ENCODE measurements at places on chromosomes 3 and 15. TPM values are rescaled to one million over a fixed set of nuclear protein-coding genes. Genes with fewer than 3 reads are reported as not detected.

- no peak for DNase-seq
Observed at GRCh38 chr3:127367593-127367992, 79.7 kb upstream of the PRR20G start.

The TMIE gene
- total RNA-seq = 1.2 TPM

DNA sequence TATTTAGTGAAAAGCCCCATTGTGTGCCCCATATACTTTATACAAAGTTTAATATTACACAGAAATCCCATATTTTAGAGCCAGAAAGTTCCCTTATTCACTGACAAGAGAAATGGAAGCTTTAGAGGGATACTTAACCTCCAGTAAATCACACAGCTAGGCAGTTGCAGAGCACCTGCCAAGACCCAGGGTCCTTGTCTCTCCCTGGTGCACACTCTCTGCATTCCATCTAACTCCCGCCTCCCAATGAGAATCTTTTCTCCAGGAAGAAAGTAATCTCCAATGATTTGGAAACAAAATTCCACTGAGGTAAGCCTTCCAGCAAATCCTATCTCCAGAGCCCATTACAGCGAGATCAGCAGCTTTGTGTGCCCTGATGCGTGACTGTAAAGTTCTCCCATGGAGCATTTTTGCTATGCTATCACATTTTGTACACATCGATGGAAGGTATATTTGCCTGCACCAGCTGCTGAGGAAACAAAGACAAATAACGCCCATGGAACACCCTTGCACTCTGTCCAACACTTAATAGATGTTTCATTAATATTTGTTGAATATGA, 41.4 kb downstream of the ULK4 start:
- DNase-seq = no peak

The ARPP21 gene
- not detected for total RNA-seq

DNA sequence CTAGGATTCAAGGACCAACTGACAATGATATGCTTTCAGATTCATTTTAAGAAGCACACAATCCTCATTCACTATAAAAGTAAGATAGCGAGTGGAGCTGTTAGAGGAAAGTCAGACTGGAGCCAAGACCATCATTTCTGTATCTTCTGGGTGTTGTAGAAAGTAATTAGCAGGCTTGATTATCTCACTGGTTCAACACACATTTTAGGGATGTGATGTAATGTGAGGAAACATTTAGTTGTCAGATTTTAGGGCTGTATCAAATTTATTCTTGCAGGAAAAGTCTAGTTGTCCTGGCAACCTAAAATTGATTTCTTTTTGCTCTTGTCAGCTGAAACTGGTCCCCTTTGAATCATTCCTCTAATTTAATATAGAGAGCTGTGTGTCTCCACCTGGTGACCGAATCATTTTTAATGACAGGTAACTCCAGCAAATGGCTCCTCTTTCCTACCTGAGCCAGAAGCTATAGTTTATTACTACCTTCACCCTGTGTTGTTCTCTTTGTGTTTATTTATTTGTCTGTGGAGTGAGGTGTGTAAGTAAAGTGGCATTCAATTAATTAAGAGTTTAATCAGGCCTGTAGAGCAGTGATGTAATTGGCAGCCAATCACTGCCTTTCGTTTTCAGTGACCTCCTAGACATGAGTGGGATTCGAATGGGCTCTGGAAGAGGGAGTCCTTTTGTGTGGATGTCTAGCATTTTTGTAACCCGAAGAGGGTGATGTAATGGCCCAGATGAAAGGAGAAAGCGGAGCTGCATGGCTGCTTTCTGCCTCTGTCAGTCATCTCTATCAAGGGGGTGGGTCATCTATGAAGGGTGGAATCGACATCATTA, 125.8 kb downstream of the LPP start:
- DNase-seq = no peak

- peak; percentile 68 for DNase-seq
Observed at GRCh38 chr3:130093741-130094391, 12.2 kb downstream of the ALG1L2 start.

The NUDT16 gene
- total RNA-seq = 5.9 TPM
